ENCODE measurements at places on chromosomes 7 and 10. TPM values are rescaled to one million over a fixed set of nuclear protein-coding genes. Genes with fewer than 3 reads are reported as not detected.

LIPK gene
- 4.8 TPM for total RNA-seq

TAS2R41 gene
- total RNA-seq: 2.6 TPM

SEMA3D gene
- 43.1 TPM for total RNA-seq

CUBN gene
- total RNA-seq: 1.4 TPM

ITGB8 gene
- 51.3 TPM for total RNA-seq

ZNF775 gene
- 4.6 TPM for total RNA-seq

FAM24B gene
- total RNA-seq: not detected

STEAP1B gene
- total RNA-seq: 12.3 TPM

ANKRD2 gene
- not detected for total RNA-seq

ZP3 gene
- total RNA-seq: not detected

CCNY gene
- 44.3 TPM for total RNA-seq

STX1A gene
- 24.6 TPM for total RNA-seq

GARIN1A gene
- 0.72 TPM for total RNA-seq

FAM131B gene
- 7.2 TPM for total RNA-seq

RNF133 gene
- 1.4 TPM for total RNA-seq

BEND7 gene
- total RNA-seq: 7.5 TPM

SFTPA2 gene
- total RNA-seq: 2.6 TPM

PCLO gene
- 6.7 TPM for total RNA-seq

ACBD7 gene
- 1.9 TPM for total RNA-seq

CDHR1 gene
- total RNA-seq: 1.2 TPM

RNF148 gene
- total RNA-seq: 0.48 TPM

SAMD9L gene
- total RNA-seq: 20.0 TPM

ADAM12 gene
- 196 TPM for total RNA-seq

SPDYE6 gene
- total RNA-seq: not detected

PSMG3 gene
- total RNA-seq: 11.8 TPM

SEM1 gene
- 59.7 TPM for total RNA-seq

TMEM213 gene
- total RNA-seq: 4.6 TPM

ZKSCAN5 gene
- total RNA-seq: 14.4 TPM

GBF1 gene
- 17.1 TPM for total RNA-seq

PGAM2 gene
- total RNA-seq: not detected

DNAJC2 gene
- total RNA-seq: 15.6 TPM

HELLS gene
- 14.7 TPM for total RNA-seq

LRRN3 gene
- 4.3 TPM for total RNA-seq

GSTO1 gene
- total RNA-seq: 58.5 TPM

SLC13A1 gene
- 0.48 TPM for total RNA-seq

TMEM236 gene
- total RNA-seq: 1.2 TPM

FOXL3 gene
- not detected for total RNA-seq

ANKRD7 gene
- total RNA-seq: not detected

AKR1D1 gene
- 65.2 TPM for total RNA-seq

HOXA4 gene
- 4.1 TPM for total RNA-seq

CREM gene
- total RNA-seq: 47.9 TPM

ABI1 gene
- 87.2 TPM for total RNA-seq

STYXL1 gene
- 14.2 TPM for total RNA-seq

SLC35G1 gene
- 4.3 TPM for total RNA-seq

PPP1R3A gene
- total RNA-seq: 5.5 TPM

CUZD1 gene
- not detected for total RNA-seq
